ENCODE measurements at places on chromosomes 13 and 19. TPM values are rescaled to one million over a fixed set of nuclear protein-coding genes. Genes with fewer than 3 reads are reported as not detected.

FLT3LG gene
- 6.1 TPM for total RNA-seq

ZNF599 gene
- 7.5 TPM for total RNA-seq

GPR12 gene
- total RNA-seq = not detected

U2AF1L4 gene
- 22.6 TPM for total RNA-seq

LRRC8E gene
- 11.6 TPM for total RNA-seq

SERPINE3 gene
- not detected for total RNA-seq
